ENCODE measurements at places on chromosomes 5 and 9. TPM values are rescaled to one million over a fixed set of nuclear protein-coding genes. Genes with fewer than 3 reads are reported as not detected.

PCDHA10 gene
- total RNA-seq, result not detected

DNA sequence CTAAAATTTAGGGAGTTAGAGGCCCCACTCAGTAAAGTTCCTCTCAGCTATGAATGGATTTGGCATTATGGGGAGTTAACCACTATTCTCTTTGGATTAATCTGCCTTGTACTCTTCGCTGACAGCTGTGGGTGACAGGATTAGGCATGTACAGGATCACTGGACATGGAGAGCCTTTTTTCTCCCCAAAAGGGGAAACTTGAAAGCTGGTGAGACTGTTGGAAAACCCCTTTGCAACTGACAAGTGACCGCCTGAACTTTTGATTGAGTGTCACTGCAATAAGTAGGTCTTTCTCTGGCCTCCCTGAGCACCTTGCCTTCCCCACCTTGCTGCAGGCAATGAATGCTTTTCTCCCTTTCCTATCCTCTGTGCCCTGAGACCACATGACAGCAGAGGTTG, 68.3 kb downstream of the ERP44 start:
- DNase-seq, result no peak
- no peaks in the 10 kb centered on the region for H3K27me3 ChIP-seq
- peaks cover 4% of the 10 kb centered on the region for H3K4me1 ChIP-seq
- H3K4me3 ChIP-seq, result no peak overlapping the region
- H3K27ac ChIP-seq, result no peak overlapping the region

DNA sequence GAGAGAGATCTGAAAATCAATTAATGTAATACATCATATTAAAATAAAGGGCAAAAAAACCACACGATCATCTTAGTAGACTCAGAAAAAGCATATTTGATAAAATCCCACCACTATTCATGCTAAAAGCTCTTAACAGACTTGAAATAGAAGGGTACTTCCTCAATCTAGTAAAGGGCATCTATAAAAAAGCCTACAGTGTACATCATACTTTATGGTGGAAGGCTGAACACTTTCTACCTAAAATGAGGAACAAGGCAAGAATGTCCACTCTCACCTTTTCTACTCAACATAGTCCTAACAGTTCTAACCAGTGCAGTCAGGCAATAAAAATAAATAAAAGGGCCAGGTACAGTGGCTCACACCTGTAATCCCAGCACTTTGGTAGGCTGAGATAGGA, 38.9 kb downstream of the POLK start:
- peaks cover 11% of the 10 kb centered on the region for H3K36me3 ChIP-seq
- no peak overlapping the region for H3K4me3 ChIP-seq
- H3K27me3 ChIP-seq, result no peaks in the 10 kb centered on the region
- DNase-seq, result no peak
- no peak overlapping the region for H3K27ac ChIP-seq

TMEM215 gene
- total RNA-seq, result not detected

NR5A1 gene
- 0.07 TPM for total RNA-seq

DNA sequence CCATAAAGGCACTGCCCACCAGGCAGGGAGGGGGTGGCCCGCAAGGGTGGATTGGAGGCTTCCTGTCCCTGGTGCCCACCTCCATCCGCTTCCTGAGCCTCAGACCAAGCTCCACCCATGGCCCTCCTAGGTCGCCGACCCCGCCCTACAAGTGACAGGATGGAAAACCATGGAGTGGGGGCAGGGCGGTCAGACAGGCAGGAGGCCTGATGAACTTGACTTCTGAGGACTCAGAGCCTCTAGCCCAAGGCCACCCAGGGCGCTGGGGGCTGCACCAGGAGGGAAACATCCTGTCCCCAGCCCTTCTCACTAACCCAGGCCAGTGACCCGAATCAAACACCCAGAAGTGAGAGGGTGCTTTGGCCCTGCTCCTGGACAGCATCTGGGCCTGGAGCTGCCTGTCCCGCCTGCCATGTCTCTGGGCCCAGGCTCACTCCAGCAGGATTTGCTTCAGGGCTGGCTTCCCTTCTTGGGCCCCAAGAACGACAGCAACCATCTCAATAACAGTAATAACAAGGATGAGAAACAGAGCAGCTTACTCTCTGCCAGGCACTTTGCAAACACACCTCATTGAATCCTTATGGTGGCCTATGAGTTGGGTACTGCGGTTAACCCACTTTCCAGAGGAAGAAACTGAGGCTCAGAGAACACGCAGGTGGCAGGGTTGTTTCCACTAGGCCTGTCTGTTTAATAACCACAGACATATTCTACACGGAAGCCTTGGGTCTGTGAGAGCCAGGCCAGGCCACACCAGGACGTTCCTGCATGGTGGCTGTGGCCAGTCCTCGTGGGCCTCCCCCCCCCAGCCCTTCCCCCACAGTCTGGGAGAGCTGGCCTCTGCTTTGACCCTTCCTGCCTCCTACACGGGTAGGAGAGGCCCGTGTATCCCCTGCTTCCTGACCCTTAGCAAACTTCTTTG, 4.4 kb upstream of the ST6GALNAC6 start:
- peak overlapping the region; percentile 100 for H3K27ac ChIP-seq
- H3K36me3 ChIP-seq, result no peaks in the 10 kb centered on the region
- peak; percentile 88 for DNase-seq
- peak overlapping the region; percentile 99 for H3K4me3 ChIP-seq
- H3K27me3 ChIP-seq, result no peaks in the 10 kb centered on the region
- peaks cover 49% of the 10 kb centered on the region for H3K4me1 ChIP-seq

CDC20B gene
- 0.07 TPM for total RNA-seq

- peaks cover 16% of the 10 kb centered on the region for H3K27me3 ChIP-seq
- H3K4me3 ChIP-seq, result no peak overlapping the region
- no peak for DNase-seq
- no peaks in the 10 kb centered on the region for H3K36me3 ChIP-seq
- no peak overlapping the region for H3K27ac ChIP-seq
These were observed 174.8 kb upstream of the TNC start for GRCh38 chr9:115292584-115293279.

- DNase-seq, result no peak
- H3K27me3 ChIP-seq, result no peaks in the 10 kb centered on the region
These were observed 39.5 kb downstream of the MFAP3 start for GRCh38 chr5:154078272-154078671.

DNA sequence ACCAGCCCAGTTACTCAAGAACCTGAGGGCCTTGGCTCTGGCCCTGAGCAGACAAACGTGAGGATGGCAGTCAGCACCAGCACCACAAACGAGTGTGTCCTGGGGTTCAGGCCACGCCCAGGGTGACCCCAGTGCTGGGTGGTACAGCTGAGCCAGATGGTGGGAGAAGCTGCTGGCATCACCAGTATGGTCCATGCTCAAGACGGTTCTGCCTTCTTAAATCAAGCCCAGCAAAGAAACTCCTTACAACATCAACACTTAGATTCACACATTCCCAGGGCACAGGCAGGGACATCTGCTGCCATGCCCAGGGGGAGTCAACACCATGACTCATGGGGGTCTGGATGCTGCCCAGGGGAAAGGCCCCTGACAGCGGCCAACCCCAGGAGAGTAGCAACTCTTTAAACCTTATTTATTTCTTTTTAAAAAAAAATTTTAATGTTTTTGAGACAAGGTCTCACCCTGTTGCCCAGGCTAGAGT, 31.3 kb downstream of the IPPK start:
- H3K27me3 ChIP-seq, result no peaks in the 10 kb centered on the region
- H3K27ac ChIP-seq, result no peak overlapping the region
- H3K36me3 ChIP-seq, result peaks cover 7% of the 10 kb centered on the region
- no peak overlapping the region for H3K4me3 ChIP-seq
- H3K4me1 ChIP-seq, result peaks cover 4% of the 10 kb centered on the region
- DNase-seq, result no peak

GAS1 gene
- 0.12 TPM for total RNA-seq

- H3K4me3 ChIP-seq, result no peak overlapping the region
- peak; percentile 52 for DNase-seq
- H3K4me1 ChIP-seq, result no peaks in the 10 kb centered on the region
- no peaks in the 10 kb centered on the region for H3K27me3 ChIP-seq
These were observed 47.4 kb upstream of the BARX1 start for GRCh38 chr9:94002316-94003140.

GRCh38 chr5:33937017-33937706, 976 bp downstream of the RXFP3 start:
- DNase-seq, result no peak
- H3K4me1 ChIP-seq, result peaks cover 9% of the 10 kb centered on the region
- no peak overlapping the region for H3K27ac ChIP-seq
- peaks cover 81% of the 10 kb centered on the region for H3K27me3 ChIP-seq

DNA sequence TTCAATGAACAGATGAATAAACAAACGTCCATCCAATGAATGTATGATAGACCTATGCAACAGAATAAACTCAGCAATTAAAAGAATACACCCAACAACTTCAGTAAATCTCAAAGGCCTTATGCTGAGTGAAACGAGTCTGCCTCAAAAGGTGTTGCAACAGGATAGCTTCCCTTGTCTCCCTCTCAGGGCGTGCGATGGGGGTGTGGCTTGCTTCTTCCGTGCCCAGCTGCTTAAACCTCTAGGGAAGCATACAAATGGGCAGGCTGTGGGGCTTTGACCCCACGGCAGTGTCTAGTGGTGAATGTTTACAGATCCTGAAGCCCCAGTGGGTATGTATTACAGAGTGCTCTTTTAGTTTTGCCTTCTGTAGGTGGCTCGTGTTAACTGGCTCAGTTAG, 87.0 kb upstream of the CCL21 start:
- no peaks in the 10 kb centered on the region for H3K36me3 ChIP-seq
- H3K27me3 ChIP-seq, result peaks cover 60% of the 10 kb centered on the region
- no peak for DNase-seq
- H3K4me3 ChIP-seq, result no peak overlapping the region

MSX2 gene
- 0.28 TPM for total RNA-seq

ZNF454 gene
- not detected for total RNA-seq

DNA sequence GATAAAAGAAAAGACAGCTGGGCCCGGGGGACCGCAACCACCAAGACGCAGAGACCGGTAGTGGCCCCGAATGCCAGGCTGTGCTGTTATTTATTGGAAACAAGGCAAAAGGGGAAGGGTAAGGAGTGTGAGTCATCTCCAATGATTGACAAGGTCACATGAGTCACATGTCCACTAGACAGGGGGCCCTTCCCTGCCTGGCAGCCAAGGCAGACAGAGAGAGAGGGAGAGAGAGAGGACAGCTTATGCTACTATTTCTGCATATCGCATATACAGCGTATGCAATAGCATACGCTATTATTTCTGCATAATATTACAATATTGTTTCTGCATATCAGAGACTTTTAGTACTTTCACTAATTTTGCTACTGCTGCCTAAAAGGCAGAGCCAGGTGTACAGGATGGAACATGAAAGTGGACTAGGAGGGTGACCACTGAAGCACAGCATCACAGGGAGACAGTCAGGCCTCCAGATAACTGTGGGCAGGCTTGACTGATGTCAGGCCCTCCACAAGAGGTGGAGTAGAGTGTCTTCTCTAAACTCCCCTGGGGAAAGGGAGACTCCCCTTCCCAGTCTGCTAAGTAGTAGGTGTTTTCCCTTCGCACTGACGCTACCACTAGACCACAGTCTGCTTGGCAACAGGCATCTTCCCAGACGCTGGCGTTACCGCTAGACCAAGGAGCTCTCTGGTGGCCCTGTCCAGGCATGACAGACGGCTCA, 50.3 kb downstream of the RFX3 start:
- no peaks in the 10 kb centered on the region for H3K27me3 ChIP-seq
- H3K36me3 ChIP-seq, result peaks cover 11% of the 10 kb centered on the region
- peak overlapping the region; percentile 6 for H3K4me3 ChIP-seq
- peaks cover 72% of the 10 kb centered on the region for H3K4me1 ChIP-seq
- DNase-seq, result peak; percentile 19

DNA sequence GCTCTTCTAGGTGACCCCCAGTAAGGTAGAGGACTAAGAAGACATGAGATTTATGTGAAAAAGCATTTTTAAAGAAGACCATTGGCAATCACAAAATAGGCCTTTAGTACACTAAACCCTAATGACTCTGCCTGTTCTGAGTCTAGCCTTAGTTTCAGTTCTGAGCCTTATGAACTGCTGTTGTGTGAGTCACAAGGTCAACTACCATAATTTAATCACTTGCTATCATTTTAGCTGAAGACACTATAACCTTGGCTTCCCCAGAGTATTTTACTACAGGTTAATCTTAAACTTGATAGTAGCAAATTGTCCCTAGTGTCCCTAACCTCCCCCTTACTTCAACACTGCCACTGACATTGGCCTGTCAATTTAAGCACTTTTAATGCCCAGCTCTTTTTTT, 34.4 kb downstream of the APC start:
- H3K27ac ChIP-seq, result peak overlapping the region; percentile 14
- H3K36me3 ChIP-seq, result peaks cover 2% of the 10 kb centered on the region
- peaks cover 5% of the 10 kb centered on the region for H3K4me1 ChIP-seq
- no peak overlapping the region for H3K4me3 ChIP-seq
- H3K27me3 ChIP-seq, result no peaks in the 10 kb centered on the region

PCDHGB4 gene
- total RNA-seq, result not detected

- no peaks in the 10 kb centered on the region for H3K27me3 ChIP-seq
- no peak overlapping the region for H3K4me3 ChIP-seq
- H3K27ac ChIP-seq, result peak overlapping the region; percentile 30
- no peak for DNase-seq
These were observed 128.6 kb upstream of the GRHPR start for GRCh38 chr9:37293664-37294524.

HNRNPK gene
- 674 TPM for total RNA-seq

PCAT7 gene
- total RNA-seq, result not detected

GRCh38 chr5:168168978-168169698, 122.3 kb upstream of the WWC1 start:
- H3K27ac ChIP-seq, result no peak overlapping the region
- no peaks in the 10 kb centered on the region for H3K36me3 ChIP-seq
- H3K4me1 ChIP-seq, result no peaks in the 10 kb centered on the region
- DNase-seq, result no peak
- H3K4me3 ChIP-seq, result no peak overlapping the region
- H3K27me3 ChIP-seq, result no peaks in the 10 kb centered on the region

- no peak overlapping the region for H3K4me3 ChIP-seq
- no peaks in the 10 kb centered on the region for H3K27me3 ChIP-seq
- DNase-seq, result no peak
- no peak overlapping the region for H3K27ac ChIP-seq
- no peaks in the 10 kb centered on the region for H3K36me3 ChIP-seq
These were observed 180.0 kb downstream of the KIF4B start for GRCh38 chr5:155193483-155194107.

DNA sequence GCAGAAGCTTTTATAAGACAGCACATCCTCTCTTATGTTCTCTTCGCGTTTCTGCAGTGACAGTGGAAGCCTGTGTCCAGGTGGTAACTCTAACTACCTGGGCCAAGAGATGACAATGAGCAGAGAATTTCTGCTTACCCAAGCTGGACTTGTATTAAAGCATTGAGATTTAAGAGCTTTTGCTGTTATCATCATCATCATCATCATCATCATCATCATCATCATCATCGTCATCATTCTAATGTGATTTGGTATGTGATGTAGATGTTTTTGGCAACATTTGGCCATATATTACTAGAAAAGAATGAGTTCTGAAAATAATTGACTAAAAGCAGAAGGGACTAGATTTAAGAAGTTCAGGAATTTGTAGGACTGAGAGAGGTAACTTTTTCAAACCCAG, 401.3 kb downstream of the BRINP1 start:
- H3K4me3 ChIP-seq, result no peak overlapping the region
- H3K4me1 ChIP-seq, result no peaks in the 10 kb centered on the region
- H3K27ac ChIP-seq, result no peak overlapping the region
- H3K27me3 ChIP-seq, result no peaks in the 10 kb centered on the region

Measured in activated T-cell treated with anti-CD3 and anti-CD28 coated beads, Interleukin-2, amount 50 U/mL, for 72 hours (primary cell).